ENCODE measurements at places on chromosomes 5 and 9.
A peak's percentile ranks its signal among the peaks of the same experiment; 100 is the strongest.

GRCh38 chr5:132100672-132101261 lies 27.2 kb downstream of the CSF2 start:
- no peak for DNase-seq

DNA sequence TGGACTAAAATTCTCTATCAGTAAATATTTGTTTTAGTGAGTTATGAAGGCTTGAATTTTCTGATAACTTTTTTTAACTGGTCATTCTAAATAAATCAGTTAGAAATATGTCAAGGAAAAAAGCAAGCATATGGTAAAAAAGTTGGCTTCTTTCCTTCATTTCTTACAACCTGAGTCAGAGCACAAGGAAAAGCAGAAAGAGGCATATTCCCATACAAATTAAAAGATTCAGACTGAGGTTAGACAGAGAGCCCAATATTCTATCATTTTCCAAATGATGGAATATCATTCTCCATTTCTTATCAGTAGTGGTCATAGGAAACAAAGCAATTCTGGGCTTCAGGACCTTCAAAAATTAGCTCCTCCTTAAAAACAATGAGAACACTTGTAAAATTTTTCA lies 732.1 kb downstream of the MAT2B start:
- DNase-seq = no peak

GRCh38 chr5:159564031-159564430 lies 233.7 kb upstream of the IL12B start:
- no peak for DNase-seq

- no peak for DNase-seq
Observed at GRCh38 chr5:106833517-106833916, 837.2 kb downstream of the EFNA5 start.

- DNase-seq = no peak
Observed at GRCh38 chr5:139843991-139844390, 48.4 kb downstream of the PSD2 start.

GRCh38 chr5:38009749-38010358 lies 170.0 kb upstream of the GDNF start:
- no peak for DNase-seq

DNA sequence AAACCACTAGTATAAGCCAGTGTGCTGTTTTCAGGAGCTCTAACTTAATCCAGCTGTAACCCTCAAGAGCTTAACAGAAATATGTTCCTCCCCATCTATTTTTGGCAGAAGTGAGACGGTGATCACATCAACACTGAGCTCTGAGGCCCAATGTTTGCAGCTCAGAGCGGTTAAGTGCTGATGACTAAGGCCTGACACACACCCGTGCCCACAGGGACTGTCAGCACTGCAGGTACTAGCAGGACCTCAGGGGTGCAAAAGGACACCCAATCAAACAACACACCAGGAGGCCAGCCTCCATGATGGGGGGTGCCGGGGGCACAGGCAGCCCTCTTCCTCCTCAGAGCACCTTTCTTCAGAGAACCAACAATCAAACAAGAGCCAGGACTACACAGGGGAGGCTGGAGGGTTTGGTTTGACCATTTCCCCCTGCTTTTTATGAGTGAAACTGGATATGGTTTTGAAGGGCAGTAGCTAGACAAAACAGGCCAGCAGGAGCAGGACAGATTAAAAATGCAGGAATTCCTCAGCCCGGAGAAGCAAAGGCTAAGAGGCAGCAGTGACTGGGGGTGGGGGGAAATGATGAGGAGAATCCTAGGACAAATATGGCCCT lies 61.3 kb downstream of the RAPGEF1 start:
- peak; percentile 74 for DNase-seq

DNA sequence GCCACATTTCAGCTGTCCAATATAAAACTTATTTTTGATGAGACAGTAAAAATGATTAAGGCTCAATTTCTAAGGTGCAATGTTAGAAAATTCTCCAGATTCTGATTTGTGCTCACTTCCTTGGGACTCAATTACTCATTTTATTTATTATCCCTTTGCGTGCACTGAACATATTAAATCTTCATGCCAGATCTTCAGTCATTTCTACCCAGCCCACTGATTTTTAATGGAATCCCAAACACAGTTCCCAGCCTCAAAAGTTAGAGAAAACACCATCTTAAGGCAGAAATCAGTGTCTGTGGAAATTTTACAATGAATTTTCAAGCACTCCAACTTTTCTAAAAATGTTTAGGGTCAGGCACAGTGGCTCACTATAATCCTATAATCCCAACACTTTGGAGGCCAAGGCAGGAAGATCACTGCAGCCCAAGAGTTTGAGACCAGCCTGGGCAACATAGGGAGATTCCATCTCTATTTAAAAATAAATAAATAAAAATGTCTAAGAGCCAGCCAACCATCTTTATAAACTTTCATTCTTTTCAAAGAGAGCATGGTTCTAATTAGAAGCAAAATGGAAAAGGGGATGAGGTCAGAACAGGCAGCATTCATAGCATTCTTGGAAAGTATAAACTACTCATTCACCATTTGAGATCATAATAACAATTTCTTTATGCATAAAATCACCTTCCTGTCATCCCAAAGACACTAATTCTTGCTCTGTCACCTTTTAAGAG lies 53.7 kb downstream of the TLE1 start:
- no peak for DNase-seq
